Activated T-cell treated with anti-CD3 and anti-CD28 coated beads for 24 hours (primary cell): ENCODE measurements at places on chromosomes 3 and 15.

GRCh38 chr3:52126036-52126435 is 28.2 kb downstream of the POC1A start:
- DNase-seq, result no peak

DNA sequence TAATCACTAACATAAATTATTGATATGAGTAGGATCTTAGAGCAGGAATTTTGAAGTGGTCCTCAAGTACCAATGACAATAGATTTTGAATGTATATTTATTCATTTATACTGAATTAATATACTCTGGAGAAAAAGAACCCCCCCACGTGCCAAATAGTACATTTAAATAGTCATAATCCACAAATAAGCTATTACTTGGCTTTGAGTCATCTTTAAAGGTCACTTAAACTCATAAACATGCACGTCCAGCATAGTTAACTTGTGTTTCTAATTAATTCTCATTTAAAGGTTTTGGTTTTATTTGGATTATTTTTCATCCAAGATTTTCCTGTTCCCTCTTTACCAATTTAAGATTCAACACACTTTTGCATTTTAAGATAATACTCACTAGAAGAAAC is 35.1 kb downstream of the FGF7 start:
- no peak for DNase-seq

DNA sequence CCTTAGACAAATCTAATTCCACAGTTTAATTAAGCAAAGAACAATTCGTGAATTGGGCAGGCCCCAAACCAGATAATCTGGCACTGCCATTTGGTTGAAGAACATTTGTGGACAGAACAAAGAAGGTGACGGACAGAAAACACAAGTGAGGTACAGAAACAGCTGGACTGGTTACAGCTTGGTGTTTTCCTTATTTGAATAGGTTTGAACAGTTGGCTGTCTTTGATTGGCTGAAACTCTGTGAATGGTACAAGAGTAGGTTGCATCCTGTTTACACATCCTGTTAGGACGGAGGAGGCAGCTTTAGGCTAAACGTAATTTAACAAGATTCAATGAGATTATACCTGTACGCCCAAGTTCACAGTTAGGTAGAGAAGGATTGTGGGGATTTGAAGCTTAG is 114.4 kb downstream of the LPP start:
- no peak for DNase-seq

- no peak for DNase-seq
These were observed 185.1 kb upstream of the TPM1 start for GRCh38 chr15:62857411-62857853.

DNA sequence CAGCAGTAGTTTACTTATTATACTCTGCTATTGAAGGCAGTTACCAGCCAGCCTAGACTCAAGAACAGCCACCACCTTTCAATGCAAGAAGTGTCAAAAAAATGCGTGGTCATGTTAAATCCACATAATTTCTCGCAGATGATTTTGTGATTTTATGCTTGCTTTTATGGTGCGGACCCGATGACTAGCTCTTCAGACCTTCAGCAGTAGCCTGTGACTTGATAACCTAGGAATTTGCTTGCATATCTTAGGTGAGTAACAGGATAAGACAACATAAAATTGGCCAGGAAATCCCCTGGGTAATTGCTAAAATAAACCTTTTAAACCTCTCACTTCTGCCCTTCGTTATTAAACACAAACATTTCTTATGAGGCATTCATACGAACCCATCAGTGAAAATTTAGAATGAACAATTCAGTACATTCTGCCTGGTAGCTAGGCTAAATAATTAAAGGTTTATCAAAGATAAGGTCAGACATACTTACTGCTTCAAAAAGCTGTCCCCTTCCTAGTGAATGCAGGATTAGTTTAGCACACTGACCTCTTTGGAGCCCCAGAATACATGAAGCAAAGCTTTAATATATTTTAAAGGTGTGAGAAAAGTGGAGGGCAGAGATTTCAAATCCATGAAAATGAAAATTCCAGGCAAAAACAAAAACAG is 798.8 kb downstream of the OTOL1 start:
- DNase-seq, result no peak

DNA sequence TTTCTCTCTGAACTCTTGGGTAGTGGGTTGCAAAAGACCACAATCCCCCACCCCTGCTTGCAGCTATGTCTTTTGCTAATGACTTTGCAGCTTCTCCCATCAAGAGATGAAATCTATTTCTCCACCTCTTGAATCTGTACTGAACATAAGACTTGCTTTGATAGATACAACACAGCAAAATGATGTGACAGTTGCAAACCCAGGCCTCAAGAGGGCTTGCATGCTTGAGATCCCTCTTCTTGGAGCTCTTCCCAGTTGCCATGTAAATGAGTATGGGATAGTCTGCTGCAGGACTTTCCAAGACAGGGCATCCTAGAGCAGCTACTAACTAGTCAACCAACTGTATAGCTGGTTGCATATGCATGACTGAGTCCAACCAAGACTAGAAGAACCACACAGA is 783.6 kb downstream of the PDCD6IP start:
- DNase-seq, result no peak

- no peak for DNase-seq
These were observed at the start of gene FBXO40 for GRCh38 chr3:121592856-121593702. Gene FBXO40, plus strand, starts transcription at chr3:121593379. Its CDS starts 27,197 bp downstream, at chr3:121620576.

DNA sequence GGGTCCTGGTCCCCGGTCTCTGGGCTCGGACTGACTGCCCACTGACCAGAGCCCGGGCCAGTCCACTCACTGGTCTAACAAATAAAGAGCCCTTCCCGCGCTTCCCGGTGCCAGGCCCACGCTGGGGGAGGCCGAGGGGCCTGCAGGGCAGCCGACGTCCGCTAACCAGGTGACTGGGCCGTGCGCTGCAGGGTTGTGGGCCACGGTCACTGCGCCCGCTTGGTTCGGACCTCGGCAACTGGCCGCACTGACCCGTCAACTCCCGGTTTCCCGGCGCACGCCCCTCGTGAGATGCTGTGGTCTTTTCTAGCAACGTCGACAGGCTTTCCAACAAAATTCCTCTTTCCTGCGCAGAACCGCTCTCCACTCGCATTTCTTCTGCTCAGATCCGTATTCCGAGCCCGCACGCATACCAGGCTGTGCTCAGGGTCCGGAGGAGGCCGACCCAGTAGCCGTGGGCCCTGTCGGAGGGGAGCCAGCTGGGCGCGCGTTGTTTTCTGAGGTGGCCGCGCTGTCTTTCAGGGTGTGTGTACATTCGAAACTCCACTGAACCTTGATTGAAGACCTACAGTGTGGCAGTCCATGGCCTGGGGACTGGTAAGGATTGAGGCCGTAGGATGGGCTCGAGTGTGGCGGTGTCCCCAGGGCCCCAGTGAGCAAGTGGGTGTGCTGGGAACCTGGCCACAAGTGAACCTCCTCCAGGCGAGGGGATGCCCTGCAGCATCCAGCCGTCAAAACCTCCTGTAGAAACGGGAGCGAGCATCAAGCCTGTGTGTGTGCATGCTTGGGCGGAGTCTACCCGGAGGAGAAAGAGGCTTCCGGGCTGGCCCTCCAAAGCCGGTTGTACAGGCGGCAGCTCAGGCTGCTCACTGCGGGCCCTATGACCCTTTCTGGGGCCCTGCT is 875 bp upstream of the NT5DC2 start:
- no peak for DNase-seq

- DNase-seq, result no peak
These were observed 33.5 kb downstream of the CCDC13 start for GRCh38 chr3:42739401-42740158.

DNA sequence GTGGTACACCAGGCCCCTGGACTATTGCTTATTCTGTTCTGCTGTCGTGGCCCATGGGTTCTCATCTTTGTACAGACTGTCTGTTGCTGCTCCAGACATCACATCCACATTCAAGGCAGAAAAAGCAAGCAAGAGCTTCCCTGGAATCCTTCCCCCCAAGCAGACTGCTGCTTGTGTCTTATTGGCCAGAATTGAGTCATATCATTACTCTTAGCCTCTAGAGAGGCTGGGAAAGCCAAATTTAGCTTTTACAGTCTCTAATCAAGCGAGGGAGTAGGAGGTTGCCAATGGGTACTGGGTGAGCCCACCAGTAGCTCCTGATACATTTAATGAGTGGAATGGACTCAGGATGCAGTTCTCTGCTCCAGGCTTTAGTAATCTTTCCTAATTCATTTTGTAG is 39.4 kb downstream of the RAB6B start:
- DNase-seq, result no peak

- DNase-seq, result no peak
These were observed 23.2 kb upstream of the ATOSA start for GRCh38 chr15:52702390-52702789.

DNA sequence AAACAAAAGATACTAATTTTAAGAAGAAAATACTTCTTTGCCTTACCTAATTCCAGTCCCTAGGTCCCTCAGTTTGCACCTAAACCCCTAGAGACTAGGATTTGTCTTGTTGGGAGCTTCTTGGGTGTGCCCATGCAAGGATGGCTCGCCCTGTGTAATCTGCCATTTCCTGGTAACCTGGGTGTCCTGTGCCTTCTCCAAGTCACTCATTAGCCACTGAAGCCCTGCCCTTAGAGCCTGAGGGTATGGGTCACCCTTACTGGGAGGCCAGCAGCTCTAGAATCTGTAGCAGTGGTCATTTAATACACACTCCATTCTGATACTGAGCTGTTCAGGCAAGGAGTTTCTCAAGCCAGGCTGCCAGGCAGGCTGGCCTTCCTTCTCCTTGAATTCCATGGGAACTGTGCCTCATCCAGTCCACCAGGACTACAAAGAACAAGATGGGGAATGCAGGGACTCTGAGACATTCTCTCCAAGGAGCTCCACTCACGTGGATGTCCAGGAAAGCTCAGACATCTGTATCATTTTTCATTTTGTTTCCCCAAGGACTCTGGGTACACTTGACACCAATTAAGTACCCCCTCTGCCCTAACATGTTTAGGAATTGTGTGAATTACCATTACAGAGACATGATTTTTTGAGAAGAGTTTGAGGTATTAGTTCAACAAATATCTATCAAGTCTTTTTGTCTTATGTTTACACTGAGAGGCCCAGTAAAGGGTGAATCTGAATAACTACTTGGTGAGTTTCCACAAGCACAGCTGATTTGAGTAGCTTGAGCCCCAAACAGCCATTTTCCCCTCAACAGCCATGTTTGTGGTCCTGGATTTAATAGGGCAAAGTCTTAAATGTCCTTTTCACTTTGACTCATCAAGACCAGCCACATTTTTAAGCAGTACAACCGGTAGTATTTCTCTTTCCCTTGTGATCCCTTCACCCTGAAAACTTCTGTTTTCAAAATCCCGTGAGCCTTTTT is 52.6 kb downstream of the ARNT2 start:
- no peak for DNase-seq

GRCh38 chr3:134430950-134431445 is 54.8 kb downstream of the ANAPC13 start:
- DNase-seq, result no peak

DNA sequence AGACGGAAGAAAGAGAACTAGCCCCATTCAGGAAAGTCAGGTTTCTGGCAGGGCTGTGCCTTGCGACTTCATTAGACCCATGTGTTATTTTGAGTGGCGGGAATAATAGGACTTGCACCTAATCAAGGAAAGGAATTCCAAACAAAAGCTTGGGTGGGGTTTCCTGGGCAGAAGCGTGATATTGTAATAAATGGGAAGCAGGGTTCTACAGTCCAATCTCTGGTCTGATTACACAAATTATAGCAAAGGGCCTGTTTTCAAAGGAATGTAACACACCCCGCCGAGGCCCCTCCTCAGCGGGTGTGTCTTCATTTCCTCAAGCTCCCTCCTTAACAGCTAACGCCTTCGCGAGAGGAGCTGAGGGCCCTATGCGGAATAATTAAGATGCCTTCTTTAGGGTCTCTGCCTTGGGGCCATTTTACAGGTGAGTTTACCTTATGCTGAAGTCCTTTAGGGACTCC is 396.0 kb upstream of the C2CD4B start:
- DNase-seq, result no peak

- DNase-seq, result no peak
These were observed 375.3 kb downstream of the OCA2 start for GRCh38 chr15:27723821-27724220.

GRCh38 chr15:69035205-69035917 is 20.9 kb downstream of the NOX5 start:
- no peak for DNase-seq

DNA sequence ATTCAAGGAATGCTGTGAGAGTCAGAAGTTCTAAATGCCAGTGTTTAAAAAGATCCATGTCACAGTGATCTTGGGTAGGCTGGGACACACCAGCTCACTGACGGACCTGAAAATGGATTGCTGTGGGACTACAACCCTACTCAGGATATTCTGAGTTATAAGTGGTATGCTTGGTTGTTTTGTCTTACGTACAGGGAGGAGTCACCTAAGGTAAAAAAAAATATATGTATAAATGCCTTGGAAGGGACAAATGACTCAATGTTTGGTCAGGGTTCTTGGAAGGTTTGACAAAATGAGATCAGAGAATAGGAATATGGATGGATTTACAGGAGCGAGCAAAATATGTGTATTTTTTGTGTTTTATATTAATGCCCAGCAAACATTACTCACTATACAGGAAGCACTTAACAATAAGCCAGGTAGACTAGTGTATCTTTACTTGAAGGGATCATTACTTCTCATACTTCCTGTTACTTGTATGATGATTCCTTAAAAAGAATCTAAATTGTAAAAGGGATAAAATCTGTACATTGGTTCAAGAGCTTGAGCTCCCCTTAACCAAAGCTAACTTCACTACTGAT is 767.3 kb downstream of the GBE1 start:
- no peak for DNase-seq

DNA sequence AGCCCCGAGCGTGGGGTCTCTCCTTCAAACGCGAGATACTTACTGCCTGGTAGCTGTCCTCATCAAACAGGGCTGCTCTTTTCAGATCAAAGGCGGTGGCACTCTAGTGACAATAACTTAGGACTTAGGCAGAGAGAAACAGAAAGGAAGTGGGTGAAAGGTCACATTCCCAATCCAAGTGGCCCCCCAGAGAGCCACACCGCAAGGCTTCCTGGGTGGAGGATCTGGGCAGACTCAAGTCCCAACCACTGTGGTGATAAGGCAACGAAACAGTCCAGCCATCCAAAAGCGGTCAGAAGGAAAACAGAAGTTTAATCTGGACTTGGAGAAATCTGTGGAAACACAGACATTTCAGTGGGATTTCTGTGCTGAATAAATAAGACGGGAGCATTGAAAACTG is 227.2 kb downstream of the ADAMTS17 start:
- DNase-seq, result no peak

DNA sequence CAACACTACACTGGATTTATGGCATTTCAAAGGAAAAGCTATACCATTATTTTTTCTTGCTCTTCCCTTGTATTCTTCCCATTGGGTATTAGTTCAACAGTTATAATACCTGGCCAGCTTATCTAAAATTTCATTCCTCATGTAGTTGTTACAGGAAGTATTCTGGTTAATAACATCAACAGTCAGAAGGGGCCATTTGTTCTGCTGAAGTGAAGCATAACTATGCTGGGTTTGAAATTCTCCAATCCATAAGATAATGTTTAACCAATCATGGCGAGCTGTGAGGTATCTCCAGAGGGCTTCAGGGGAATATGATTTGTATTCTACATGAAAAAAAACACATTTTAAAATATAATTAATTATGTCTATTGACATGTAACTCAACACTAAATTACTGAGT is 43.4 kb downstream of the SPG11 start:
- DNase-seq, result no peak

- no peak for DNase-seq
These were observed 473 bp upstream of the COMMD2 start for GRCh38 chr3:149752788-149753136.
